Fibroblast of skin of left quadriceps (primary cell): ENCODE measurements at places on chromosomes 3 and 15.

DNA sequence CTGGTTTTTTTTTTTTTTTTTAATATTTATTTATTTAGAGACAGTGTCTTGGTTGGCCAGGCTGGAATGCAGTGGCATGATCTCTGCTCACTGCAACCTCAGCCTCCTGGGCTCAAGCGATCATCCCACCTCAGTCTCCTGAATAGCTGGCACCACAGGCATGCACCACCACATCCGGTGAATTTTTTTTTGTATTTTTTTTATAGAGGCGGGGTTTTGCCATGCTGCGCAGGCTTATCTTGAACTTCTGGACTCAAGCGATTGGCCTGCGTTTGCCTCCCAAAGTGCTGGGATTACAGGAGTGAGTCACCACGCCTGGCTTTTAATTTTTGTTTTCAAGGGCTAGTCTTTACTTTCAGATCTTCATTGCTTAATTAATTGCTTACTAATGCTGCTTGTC, 13.1 kb downstream of the PCCB start:
- DNase-seq = no peak

DNA sequence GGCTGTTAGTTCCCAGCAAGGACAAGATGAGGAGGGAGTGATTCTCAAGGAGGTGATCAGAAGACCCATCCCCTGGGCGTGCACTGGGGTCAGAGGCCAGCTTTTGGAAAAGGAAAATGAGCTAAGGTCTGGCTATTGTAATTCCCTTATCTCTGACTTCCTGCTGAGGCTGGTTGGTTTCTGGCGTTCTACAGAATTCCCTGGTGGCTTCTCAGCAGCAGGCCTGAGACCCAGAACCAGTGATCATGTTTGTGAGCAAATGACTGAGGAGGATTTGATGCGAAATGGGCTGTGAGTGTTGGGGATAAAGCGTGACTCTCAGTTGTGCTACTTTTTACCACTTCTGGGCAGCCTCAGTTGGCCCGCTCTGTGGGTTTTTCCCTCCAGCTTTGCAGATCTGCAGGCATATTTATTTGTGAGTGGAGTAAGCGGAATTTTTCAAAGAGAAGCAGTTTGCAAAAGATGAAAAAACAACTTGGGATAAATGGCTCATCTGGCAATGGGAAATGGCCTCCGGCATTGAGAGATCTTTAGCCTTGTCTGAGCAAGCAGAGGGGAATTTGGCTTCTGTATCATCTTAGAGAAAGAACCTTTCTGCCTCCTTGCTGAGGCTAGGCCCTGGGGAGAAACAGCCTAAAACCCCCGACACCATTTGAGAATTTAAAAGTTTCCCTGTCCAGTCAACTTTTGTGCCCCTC, 102.7 kb downstream of the SLCO3A1 start:
- no peak for DNase-seq

DNA sequence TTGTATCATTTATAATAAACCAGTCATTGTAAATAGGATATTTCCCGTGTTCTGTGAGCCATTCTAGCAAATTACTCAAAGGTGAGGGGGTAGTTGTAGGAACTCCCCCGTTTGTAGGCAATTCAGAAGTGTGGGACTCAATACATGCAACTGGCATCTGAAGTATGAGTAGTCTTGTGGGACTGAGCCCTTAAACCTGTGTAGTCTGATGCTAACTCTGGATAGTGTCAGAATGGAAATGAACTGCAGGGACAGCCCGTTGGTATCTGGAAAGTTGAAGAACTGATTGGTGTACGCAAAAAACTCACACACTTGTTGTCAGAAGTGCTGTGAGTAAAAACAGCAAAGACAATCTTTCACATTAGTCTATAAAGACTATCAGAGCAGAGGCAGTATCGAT, 32.6 kb downstream of the HERC1 start:
- DNase-seq = no peak

DNA sequence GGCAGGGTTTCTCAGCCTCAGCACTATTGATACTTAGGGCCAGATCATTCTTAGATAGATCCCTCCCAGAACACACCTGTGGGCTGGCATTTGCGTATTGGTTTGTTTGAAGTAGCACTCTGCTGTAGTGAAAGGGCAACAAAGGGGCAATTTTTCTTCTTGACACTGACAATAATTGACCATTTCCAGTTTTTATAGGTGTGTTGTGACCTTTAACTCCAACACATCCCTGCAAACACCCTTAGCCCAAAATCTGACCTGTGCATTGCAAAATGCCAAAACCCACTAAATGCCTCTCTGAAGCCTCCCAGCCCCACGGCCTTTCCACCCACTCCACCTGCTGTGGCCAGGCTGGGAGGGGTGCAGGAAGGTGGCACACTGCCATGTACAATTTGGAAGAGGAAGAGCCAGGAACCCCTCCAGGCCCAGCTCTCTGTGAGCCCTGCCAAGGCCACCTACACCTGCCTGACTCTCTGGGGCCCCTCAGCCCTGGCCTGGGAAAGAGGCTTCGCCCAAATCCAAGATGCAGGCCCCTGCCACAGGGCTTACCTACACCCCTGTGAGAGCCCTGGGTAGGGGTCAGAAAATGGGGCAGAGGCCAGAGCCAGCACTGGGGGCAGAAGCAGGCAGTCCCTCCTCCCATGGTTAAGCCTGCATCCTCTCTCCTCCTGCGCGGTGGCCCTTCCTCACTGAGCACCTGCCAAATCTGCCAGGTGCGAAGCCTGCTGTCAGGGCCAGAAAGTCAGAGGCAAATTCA, 9.6 kb upstream of the CYP11A1 start:
- no peak for DNase-seq

DNA sequence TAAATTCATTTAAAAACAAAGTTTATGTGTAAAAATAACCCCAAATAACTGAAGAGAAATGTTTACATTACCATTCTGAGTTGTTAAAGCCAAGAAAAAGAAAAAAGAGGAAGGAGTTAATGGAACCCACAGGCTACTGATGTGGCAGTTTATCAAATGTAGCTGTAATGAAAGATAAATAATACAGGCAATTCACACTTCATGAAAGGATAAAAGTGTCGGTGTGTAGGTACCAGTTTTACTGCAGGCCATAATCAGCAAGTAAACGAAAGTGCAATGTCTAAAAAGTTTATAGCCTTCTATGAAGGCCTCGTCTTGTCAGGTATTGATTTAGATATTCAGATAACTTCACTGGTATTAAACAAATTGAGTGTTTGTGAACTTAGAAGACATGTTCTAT, 164.6 kb downstream of the DPH6 start:
- no peak for DNase-seq

GRCh38 chr3:139309061-139309591, 34.7 kb upstream of the MRPS22 start:
- peak; percentile 24 for DNase-seq

GRCh38 chr3:13479582-13480339, at the start of gene HDAC11:
HDAC11 (plus strand) TSS chr3:13480306; CDS start chr3:13480348, 42 bp downstream.
- DNase-seq = peak; percentile 89

GRCh38 chr15:22815766-22816165, 22.7 kb upstream of the NIPA2 start:
- DNase-seq = no peak

DNA sequence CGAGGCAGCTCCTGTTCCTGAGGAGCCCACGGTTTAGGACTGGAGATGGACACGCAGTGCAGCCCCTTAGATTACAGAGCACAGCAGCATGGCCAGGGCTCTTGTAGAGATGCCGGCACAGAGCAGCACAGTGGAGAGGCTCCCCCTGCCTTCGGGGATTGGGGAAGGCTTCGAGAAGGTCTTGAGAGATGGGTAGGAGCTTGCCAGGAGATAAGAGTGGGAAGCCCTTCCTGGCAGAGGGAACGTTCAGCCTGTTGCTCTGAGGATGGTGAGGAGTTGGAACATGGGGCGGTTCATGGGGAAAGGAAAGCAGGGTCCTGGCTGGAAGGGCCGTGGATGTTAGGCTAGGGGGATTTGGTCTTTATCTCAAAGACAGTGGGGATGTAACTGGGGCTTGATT, 10.0 kb downstream of the EPB42 start:
- no peak for DNase-seq

DNA sequence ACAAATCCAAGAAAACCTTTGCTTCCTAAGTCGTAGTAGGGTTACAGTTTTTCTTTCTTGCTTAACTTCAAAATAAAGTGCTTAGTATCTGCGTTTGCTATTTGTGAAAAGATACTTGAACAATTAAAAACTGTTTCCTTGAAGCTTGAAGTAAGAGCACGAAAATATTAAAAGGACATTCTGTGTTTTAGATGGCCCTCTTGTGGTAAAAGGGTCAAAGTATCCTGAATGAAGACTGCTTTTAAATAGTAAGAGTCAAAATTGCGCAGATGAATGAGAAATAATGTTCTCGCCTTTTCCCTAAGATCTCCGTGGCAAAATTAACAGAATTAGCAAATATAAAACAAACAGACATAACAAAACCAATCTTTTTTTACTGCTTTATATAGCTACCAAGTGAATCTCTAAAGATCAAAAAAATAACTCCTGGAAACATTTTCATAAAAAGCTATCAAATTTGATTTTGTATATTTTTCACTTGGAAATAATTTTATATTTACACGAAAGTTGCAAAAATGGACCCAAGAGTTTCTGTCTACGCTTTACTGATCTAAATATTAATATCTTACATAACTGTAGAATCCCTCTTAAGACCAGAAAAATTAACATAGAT, 175.4 kb downstream of the MBNL1 start:
- peak; percentile 35 for DNase-seq

GRCh38 chr3:129687586-129688125, 81.2 kb upstream of the PLXND1 start:
- DNase-seq = no peak

GRCh38 chr3:46972396-46972795, 4.1 kb downstream of the CCDC12 start:
- DNase-seq = no peak

DNA sequence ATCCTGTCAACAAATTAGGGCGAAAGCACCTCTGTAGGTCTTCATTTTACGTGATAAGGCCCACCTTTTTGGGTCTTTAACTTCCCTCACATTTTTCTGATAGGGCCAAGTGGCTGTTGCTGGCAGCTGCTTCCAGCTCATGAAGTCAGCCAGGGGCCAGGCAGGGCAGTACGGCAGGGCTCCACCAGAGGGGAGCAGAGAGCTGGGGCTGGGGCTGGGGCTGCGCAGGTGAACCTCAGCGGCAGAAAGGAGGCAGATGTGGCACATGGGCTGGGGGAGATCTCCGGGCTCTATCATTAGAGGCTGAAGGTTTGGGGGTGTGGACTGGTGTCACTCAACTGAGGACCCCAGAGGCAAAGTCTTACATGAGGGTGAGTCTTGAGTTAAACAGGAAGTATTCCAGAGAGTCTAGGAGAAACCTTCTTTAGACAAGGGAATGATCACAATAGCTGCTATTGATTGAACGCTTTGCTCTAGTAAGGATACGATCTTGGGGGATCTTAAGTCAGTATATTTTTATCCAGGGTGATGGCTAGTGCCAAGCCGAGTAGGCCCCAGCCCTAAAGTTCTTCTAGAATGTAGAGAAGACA, 62.8 kb upstream of the MEX3B start:
- DNase-seq = no peak

- no peak for DNase-seq
These were observed 753 bp downstream of the PLCH1 start for GRCh38 chr3:155744010-155744625.

DNA sequence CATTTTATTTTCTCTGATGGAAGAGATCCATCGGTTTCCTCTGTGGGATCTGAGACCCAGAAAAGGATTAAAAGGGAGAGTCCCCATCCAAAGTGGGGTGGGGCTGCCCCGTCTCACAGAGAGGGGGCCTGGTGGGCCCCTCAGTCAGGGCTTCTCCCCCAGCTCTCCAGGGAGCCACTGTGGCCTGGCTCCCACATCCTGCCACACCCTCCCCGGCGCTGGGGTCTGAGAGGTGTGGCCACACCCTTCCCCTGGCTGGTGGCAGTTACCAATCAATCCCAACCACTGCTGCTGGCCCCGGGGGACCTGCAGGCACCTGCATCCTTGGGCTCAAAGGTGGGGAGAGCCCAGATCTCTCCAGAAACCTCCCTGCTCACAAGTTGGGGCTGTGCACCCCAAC, 161.8 kb upstream of the IQSEC1 start:
- DNase-seq = no peak

DNA sequence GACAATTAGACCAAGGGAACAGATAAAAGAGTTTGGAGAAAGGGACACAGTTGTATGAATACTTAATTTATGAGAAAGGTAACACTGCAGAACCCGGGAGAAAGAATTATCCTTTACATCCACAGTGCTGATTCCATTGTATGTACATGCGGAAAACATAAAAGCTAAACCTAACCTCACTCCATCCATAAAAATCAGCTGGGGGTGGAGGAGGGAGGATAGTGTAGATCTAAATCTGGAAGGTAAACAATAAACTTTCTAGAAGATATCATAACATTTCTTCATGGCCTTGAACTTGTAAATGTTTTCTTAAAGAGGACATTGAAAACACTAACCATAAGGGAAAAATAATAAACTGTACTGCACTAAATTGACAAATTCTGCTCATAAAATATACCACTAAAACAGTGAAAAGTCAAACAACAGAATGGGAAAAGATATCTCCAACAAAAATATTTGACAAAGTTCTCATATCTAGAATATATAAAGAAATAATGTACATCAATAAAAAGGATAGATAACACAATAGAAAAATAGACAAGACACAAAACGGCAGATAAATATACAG, 220.5 kb downstream of the DPH6 start:
- DNase-seq = no peak

- DNase-seq = no peak
These were observed 75.7 kb downstream of the SENP2 start for GRCh38 chr3:185661772-185662171.

DNA sequence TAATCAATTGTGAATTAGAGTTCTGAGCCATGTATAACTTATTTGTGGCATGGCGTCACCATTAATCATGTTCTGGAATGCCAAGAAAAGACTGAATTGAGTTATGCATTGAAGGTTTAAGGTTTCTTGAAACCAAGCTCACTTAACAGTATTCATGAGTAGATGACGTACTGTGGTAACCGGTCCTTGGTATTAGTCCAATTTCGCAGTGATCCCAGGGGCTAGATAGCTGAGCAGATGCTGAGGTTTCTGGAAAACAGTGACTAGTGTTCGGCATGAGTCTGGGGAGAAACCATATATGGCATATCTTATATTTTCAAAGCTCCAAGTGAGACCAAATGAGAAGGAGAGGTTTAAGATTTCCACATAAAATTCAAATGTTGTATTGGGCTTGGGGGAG, 218.3 kb upstream of the LYSMD4 start:
- DNase-seq = peak; percentile 56

- no peak for DNase-seq
These were observed 70.9 kb downstream of the SCN5A start for GRCh38 chr3:38578551-38578950.

GRCh38 chr3:184229394-184230080, at the start of gene VWA5B2:
VWA5B2 (plus strand) TSS chr3:184229585; CDS start chr3:184230529, 944 bp downstream.
- DNase-seq = no peak

DNA sequence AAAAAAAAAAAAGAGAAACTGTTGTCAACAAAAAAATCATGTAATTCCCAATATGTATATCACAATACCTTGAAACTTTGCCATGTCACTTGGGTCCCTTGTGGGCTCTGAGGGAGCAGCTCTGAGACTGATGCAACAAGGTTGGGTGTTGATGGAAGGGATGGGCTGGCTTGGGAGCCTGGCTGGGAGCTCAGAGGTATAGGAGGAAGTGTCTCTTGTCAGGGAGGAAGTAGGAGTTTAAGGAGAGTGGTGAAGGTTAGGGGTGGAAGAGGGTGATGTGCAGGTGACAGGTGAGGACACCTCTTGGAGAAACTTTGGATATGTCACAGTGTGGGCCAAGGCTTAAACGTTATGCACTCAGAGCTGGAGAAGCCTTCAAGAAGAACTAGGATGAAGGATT, 2.0 kb upstream of the TM6SF1 start:
- no peak for DNase-seq
